Trophoblast cell (in vitro differentiated cells and primary cell): ENCODE measurements at places on chromosomes 4 and X.

- no peak for DNase-seq
These were observed 14.7 kb downstream of the HELQ start for GRCh38 chr4:83440899-83441298.

DNA sequence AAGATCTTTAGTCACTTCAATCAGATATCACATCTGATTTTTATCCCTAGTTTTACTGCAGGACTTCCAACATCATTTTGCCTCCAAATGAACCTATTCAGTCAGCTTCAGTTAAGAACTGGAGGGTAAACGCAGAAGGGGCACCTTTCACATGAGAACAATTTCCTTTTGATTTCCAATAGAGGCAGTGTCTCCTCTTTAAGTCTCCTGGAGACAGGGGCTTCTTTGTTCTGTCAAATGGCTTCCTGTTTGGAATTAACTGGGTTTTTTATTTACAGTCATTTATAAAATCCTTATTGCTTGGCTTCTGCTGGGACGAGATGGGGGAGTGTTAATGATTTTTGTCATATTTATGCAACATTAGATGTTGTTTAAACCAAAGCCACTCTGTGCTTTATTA lies 164.0 kb downstream of the STK32B start:
- DNase-seq, result no peak

DNA sequence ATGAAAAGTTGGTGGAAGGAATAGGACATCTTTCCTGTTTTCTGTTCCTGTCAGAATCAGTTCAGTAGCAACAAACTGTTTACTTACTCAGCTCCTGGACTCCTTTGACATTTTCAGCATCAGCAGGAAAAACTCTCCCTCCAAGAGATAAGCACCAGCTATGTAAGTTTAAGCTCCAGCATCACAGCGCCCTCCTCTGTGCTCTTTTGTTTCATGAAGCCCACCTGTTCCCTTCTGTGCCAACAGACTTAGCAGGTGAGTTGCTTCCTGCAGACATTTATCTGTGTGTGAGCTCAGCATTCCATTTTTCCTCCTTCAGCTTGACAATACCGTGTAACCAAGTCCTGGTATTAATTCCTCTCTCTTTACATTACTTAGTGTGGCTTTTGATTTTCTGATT lies 644.1 kb upstream of the AGA start:
- DNase-seq, result no peak

DNA sequence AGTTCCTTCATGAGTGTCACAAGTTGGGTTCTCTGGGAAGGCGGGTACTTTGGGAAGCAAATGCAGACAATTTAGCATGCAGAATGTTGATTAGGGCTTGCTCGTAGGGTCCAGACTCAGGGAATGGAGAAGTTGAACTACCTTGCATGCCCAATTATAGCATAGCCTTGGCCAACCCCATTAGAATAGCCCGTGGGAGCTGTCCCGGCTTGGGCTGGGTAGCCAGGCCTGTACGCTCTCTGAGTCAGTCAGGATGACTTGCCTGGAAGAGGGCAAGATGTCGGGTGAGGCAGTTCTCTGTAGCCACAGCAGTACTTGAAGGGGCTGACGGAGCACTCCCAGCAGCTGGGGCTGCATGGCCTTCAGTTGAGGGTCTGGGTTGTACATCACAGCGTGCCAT lies 19.5 kb downstream of the KIAA0232 start:
- no peak for DNase-seq

DNA sequence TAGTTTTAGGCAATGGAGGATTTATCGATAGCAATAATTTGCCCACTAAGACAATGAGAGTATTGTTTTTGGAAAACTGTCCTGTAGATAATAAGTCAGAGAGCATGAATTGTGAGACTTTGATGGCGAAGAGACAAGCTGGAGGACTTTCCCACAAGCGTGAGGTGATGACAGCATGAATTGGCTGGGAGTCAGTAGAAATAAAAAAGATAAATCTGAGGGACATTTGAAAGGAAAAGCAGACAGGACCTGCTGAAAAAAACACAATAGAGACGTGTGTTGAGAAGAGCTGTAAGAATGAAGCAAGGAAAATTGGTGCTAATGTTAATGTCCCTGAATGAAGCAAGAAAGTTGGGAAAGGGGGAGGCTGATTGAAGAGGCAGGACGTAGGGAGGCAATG lies 233.5 kb downstream of the DCTD start:
- no peak for DNase-seq

DNA sequence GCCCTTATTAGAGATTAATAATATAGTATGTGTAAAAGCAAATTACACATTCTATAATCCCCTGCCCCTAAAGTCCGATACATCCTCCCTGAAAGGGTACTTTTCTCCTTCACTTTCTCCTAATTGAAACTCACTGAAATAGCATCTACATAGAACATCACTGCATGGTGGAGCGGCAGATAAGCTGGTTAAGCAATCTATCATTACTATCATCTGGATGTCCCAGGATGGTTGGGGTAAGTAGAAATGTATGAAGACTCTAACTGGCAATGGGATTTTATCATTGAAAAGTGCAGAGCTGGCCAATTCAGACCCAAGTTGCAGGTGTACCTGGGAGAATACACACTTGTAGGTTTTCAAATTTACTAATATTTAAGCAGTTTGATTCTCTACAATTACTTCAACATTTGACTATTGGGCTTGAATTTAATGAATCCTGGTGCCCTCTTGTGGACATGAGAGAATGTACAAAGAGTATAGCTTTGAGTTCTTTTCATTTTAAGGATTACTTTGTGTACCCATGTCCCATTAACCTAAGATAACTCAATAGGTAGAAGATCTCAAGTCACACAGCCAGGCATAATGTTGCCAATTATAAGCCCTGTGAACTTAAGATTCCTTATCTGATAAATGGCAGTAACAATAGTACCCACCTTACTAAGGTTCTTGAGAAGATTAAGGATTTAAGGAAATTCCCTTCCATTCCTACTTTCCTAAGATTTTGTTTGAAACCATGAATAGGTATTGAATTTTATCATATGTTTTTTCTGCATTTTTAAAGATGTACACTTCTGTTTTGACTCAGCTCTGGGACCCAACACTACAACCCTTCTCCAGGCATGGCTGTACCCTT lies 69.8 kb downstream of the SHROOM3 start:
- peak; percentile 72 for DNase-seq

DNA sequence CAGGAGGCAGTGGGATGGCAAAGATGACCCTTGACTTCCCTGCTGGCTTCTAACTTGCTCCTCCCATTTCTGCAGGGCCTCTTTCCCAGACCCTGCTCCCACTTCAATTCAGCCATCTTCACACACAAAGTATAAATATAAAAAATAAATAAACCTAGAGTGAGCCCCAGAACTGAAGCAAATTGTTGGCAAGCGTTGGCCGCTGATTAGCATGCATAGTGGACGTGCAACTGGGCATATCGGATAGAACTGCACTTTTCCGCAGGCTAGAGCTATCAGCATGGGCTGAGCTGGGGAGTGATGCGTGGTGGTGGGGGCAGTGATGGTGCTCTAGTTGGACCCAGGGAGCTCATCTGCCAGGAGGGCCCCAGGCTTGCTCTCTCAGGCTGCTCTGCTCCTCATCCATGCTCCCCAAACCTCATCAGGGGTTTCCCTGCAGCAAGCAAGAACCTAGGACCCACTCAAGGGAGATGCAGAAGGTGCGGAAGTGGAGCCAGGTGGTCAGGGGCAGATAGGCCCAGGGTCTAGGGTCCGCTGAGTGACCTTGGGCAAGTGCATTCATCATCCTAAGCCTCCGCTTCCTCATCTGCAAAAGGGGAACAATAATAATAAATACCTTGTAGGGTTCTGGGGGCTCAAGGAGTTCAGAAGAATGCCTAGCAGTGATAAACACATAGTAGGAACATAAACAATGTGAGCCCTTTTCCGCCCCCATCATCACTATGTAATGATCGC lies 146.8 kb upstream of the PJA1 start:
- DNase-seq, result no peak

- DNase-seq, result no peak
These were observed 833.2 kb downstream of the CCSER1 start for GRCh38 chr4:90960433-90960832.

DNA sequence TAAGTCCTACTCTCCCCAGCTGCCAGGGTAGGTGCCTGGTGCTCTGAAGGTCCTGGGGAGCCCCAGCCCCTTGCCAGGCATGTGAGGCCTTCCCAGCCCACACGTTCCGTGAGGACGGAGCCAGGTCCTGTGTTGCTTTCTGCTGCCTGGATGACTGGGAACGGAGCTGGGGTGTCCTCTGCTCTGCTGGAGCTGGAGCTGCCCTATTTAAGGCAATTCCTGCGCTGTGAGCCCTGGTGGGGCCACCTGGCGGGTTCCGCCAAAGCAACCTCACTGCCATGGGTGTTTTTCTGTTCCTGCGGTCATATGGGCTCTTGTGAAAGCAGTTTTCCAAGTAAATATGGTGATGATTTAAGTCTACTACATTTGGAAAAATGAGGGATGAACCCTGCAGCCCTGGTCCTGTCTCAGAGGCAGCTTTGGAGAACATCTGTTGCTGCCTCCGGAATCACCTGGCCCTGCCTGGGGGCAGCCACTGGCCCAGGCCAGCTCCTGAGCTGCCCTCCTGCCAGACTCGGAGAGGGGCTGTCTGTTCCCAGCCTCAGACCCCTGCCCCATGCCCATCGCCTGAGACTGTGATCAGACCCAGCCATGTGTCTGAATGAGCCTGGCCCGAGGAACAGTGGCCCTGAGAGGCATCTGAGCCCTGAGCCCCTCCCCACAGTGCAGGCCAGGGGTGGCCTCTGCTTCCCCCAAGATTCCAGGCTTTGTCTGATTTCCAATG lies 33.2 kb downstream of the FGFRL1 start:
- DNase-seq, result peak; percentile 49

DNA sequence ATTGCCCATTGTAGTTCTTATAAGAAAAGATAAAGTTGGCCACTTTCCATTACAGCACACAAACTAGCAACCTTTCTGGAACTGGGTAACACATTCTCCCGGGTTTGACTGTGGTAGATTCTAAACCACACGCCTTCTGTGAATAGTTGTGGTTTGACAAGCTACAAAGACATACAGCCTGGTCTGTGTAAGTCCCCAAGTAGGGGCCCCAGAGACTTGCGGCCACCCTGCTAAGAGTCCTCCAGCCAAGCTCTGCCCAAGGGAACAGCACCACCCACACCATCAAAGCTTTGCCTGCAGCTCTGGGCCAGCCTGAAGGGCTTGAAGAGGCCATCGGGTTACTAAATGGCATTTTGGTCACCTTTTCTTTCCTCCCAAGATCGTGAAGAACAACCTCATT lies 203.4 kb downstream of the MAML3 start:
- DNase-seq, result no peak

DNA sequence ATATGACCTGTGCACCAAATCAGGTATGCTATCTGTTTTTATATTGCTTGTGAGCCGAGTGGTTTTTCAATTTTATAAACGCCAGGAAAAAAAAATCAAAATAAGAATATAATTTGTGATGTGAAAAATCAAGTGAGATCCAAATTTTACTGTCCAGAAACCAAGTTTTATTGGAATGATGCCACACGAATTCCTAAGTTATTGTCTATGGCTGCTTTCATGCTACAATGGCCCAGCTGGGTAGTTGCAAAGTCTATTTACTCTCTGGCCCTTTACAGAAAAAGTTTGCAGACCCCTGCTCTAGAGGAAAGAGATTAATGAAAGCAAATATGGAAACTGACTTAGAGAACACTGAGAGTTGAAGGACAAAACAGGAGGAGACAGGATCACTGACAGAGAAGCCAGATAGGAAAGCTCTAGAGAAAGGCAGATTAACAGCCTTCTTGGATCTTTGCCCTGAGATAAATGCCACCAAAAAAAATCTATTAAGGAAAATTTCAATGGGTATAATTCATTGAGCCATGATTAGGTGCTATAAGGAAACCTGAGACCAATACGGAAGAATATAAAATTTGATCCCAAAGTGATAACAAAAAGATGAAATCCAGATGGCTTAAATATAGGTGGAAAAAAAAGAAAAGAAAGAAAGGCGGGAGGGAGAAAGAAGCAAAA lies 29.8 kb downstream of the PRSS12 start:
- no peak for DNase-seq

- DNase-seq, result no peak
These were observed 125.6 kb downstream of the ARSF start for GRCh38 chrX:3166670-3167455.

DNA sequence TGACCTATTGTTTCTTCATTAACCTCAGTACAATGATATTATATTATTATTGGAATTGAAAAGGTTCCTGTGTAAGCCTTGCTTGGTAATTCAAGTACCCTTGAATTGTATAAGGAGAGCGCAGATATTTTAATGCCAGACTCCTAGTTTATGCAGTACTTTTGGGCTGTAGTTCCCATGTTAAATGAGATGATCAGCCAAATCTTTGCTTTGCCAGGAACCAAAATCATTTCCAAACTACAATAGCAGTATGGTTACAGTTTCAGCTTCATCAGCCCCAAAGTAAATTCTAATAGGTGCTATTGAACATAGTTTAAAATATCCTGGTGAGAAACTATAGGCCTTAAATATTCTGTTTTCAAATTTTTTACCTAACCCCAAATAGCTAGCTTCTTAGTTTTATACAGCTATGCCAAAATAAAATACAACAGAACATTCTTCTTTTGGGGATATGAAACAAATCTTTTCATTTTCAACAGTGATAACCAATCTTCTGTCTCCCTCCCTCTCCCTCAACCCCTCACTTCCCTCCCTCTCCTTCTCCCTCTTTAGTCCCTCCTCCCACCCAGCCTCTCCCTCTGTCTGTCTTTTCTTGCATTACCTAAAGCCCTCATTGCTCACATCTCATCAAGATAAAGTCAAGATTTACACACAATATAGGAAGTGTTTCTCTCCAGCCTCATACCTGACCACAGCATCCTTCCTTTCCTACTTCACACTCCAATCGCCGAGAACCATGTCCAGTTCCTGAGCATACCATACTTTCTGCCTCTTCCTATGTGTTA lies 190.1 kb downstream of the SHROOM3 start:
- peak; percentile 66 for DNase-seq

DNA sequence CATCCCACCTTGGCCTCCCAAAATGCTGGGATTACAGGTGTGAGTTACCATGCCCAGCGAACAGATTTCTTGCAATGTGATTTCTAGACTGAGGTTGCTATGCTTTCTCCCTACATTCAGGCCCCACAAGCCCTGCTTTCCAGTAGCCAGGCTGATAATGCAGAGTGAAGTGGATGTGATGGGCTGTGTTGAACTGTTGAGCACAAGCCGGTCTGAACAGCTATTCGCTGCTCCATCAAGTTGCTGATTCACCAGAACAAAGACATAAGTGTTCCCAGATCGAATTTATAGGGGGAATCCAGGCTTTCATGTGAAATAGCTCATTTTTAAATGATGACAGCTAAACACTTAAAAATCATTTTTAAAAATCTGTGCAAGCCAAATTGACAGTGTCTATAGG lies 8.0 kb downstream of the NIPAL1 start:
- DNase-seq, result no peak

- no peak for DNase-seq
These were observed 14.0 kb downstream of the SOD3 start for GRCh38 chr4:24809376-24809775.
